Pons (tissue), 1 donor: ENCODE measurements at places on chromosomes 5 and 9.
A peak's percentile ranks its signal among the peaks of the same experiment; 100 is the strongest.

DNA sequence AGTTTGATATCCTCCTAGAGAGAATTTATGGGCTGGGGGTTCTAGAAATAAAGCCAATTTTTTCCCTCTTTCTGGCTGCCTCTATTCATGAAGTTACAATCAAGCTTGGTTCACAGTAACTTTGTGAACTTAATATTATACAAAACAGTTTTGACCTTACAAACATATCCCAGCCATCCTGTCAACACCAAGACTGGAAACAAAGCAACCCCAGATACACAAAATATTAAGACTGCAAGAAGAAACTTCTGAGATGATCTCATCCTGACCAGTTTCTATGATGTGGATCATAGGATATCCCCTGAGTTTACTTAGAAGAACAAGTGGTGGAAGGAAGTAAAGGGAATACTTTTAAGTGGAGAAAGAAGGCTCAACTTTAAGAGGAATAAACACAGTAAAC is 28.3 kb upstream of the CER1 start:
- no peak for DNase-seq

DNA sequence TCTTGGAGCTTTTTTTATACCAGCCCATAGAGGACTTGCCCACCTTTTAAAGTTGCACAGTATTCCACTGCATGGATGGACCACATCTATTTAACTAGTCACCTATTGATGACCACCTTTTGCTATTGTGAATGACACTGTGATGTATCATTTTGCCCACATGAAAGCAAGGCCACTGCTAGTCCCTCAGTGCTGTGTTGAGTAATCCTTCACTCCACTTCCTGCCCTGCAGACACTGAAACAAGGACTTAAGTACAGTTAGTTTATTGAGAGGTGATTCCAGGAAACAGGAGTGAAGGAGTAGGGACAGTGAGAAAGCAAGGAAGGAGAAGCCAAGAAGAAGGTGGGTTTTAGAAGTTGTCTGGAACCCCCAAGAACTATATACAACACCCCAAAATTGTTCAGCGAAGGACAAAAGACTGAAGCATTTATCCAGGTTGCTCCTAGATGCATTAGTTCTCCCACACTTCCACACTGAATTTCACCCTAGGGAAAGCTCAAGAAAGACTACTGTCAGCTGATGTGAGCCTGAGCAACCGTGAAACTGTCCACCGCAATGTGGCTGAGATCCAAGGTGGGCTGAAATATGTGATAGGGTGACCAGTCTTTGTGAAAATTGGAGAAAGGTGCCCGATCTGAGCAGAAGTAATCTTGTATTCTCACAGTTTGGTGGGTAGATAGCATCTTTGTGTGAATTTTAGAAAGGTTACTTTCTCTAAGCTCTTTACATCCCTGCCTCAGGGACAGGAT is 45.2 kb upstream of the ANKRD31 start:
- DNase-seq, result no peak

DNA sequence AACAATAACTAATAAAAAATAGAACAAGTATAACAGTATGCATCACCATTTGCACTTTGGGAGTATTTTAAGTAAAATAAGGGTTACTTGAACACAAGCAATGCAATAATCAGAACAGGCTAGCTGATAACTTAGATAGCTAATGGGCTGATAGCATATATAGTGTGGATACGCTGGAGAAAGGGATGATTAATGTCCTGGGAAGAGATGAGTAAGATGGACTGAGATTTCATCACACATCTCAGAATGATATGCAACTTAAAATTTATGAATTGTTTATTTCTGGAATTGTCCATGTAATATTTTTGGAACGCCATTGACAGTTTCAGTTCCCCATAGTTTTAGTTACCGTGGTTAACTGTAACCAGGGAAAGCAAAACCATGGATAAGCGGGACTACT is 173.6 kb downstream of the ISL1 start:
- no peak for DNase-seq

- peak; percentile 74 for DNase-seq
Observed at GRCh38 chr5:150498501-150498900, 9.4 kb upstream of the NDST1 start.

- DNase-seq, result peak; percentile 25
Observed at GRCh38 chr5:138595180-138595795, 20.1 kb upstream of the HSPA9 start.

GRCh38 chr5:133358271-133358670 is 254.1 kb downstream of the FSTL4 start:
- DNase-seq, result no peak

DNA sequence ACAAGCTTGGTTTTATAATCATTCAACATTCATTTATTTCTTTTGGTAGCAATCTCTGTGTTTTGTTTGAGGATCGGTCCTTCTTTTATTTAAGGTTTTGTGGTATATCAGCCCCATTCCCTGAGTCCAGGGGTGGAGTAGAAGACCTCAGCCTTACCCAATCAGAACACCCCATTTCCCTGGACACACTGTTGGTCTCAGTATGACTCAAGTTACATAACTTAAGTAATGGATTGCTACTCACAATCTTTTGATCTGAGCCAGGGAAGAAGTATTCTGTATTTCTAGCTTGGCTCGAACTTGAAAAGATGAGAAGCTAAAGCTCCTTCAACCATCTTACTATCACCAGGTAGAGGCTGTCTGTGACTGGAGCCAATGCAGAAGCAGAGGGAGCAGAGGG is 175.2 kb upstream of the HAPLN1 start:
- DNase-seq, result no peak

DNA sequence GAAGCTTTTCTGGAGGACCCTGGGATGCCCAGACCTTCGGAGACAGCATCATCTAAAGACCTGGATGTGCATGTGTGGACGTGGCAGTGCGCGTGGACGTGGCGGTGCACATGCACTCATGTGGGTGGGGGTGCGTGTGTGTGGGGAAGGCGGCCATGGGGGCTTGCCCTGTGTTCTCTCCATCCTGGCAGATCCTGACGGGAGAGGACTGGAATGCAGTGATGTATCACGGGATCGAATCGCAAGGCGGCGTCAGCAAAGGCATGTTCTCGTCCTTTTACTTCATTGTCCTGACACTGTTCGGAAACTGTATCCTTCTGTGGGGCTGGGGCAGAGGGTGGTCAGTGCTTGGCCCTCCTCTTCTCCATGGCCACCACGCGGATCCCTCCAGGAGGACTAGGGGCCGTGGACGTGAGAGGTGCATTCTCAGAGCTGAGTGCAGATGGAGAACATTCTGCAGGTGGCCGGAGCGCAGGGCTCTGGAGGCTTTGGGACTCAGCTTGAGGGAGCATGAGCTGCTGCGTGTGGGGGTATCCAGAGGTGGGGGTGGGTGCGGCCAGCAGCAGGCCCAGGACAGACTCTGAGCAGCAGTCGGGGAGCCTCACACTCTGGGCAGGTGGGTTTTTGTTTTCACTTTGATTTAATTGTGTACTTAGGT is 129.1 kb downstream of the CACNA1B start:
- DNase-seq, result no peak

GRCh38 chr5:6365977-6366590 is 12.3 kb downstream of the MED10 start:
- DNase-seq, result no peak

- no peak for DNase-seq
Observed at GRCh38 chr5:160311491-160312133, 752 bp downstream of the CCNJL start.

DNA sequence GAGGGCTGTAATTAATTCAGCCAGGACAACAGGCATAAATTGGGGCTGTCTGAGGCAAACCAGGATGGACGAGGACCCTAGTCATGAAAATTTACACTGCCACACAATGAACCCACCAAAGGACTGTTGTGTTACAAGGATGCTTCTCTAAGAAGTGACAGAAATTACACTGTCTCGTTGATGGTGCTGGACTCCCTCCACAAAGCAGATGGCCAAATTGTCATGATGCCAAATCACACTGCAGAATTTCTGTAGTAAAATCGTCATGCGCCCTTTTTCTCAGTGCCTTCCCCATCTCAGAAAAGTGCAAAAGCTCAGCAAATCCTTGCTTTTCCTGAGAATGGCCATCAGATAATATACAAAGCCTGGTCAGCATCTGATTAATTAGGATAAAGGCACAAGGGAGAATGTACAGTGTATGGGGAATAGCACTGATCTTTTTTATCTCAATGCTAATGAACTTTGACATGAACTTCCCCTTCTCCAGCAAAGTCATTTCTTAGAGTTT is 545.8 kb downstream of the CSNK1G3 start:
- peak; percentile 85 for DNase-seq

DNA sequence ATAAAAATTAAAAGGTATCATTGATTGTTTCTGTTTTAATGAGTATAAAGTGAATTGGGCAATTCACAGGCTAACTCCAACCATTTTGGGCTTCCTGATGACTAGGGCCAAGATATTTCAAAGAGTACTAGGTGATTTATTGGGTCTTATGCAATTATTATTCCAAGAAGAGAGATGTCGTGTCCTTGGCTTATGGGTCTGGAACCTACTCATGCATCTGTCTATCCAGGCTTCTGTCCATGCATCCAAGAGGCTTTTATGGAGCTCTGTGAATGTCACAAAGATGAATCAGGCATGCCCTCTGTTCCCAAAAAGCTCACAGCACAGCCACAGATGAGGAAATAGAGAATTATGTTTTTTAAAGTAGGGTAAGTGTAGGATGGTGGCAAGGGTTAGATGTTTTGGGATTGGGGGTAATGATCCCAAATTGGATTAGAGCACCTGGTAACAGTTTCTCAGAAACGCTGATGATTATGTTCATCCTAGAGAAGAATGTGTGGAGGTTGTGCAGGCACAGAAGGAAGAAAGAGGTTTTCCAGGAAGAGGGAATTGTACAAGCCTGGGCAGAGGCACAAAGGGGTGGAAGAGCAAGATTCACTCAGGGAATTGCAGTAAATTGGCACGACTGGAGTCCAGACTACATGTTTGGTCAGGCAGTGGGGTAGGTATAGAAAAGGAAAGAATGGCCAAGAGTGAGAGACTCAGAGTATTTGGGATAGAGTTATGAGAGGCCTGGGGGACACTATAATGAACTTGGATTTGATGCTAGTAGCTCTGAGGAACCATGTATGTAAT is 83.0 kb upstream of the TNC start:
- no peak for DNase-seq

GRCh38 chr9:19156026-19156474 is 28.8 kb upstream of the PLIN2 start:
- no peak for DNase-seq

GRCh38 chr9:22913026-22913425 is 466.4 kb downstream of the DMRTA1 start:
- no peak for DNase-seq

GRCh38 chr5:171966270-171966669 is 40.2 kb downstream of the FBXW11 start:
- DNase-seq, result no peak

DNA sequence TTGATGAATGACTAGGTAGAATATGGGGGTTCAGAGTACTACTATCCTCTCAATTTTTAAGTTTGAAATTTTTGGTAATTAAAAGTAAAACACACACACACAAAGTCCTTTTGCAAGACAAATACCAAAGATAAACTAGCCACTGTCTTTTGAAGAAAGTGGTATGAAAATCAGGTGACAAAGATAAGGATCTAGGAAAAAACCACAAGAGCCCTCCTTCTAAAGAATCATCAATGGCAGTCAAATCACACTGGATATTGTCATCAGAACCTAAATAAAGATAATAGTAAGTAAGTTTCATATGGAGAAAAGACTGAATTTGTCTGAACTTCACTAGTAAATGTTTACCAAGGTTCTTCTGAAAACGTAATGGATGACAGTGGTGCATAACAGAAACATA is 30.5 kb upstream of the HK3 start:
- no peak for DNase-seq

GRCh38 chr5:513216-514100 is 10.8 kb downstream of the SLC9A3 start:
- DNase-seq, result no peak

GRCh38 chr5:155919725-155920124 is 407.2 kb upstream of the SGCD start:
- no peak for DNase-seq

GRCh38 chr5:178396796-178397720 is 164.5 kb upstream of the PHYKPL start:
- DNase-seq, result no peak

- DNase-seq, result no peak
Observed at GRCh38 chr5:127582773-127583370, 65.4 kb downstream of the PRRC1 start.

- no peak for DNase-seq
Observed at GRCh38 chr5:137236252-137236651, 262.9 kb downstream of the SPOCK1 start.

- DNase-seq, result no peak
Observed at GRCh38 chr9:108078811-108079210, 589.2 kb upstream of the KLF4 start.

DNA sequence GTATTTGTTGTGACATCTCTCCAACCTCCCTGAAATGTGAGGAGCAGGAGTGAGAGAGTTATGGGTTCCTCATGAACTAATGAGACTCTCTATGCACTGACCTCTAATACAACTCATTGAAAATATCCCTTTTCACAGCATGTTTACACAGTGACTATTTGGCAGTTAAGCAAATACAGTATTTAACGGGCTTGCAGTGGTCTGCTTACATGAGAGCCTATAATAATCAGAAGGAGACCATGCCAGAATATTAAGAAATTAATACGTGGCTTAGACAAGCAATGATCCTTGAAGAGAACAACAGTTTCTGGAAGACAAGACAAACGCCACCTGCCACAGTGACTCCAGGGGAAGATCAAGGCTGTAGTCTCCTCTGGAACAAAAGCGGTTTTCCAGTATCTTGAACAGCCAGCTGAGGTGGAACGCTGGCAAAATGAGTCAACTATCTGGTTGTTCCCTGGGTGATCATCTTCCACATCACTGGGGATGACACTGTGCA is 424.5 kb downstream of the DMAC1 start:
- DNase-seq, result no peak

DNA sequence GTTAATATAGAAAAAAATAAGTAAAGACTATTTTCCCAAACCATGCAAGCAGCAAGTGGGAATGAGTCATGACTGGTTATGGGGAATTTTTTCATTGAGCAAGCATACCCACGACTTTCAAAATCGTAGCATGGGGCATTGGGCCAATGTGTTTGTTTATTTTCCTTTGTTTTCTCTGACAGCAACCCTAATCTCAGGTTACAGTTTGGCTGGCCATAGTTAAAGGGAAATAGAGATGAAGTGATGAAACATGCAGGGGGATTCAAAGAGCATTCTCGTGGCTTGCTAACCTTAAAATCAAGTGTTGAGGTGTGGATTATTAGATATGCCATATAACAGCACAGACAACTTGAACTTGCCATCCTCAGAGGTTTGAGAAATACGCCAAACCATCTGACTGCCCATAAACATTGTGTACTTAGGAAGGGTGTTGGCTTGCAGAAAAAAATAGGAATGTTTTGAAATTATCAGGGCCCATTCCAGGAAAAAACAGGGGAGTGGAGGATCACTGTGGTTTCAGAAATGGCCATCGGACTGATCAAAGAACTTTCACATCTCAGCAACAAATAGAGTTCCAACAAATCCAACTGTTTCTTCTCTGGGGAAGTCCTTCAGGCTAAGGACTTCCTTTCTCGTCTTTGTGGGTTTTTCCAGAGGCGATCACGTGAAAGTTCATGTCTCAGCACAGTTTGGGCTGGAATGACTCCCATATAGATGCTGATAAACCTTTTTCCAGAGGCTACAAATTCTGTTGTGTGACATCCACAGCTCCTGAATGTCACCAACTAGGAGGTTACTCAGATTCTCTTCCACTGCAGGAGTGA is 259.1 kb downstream of the SYK start:
- peak; percentile 22 for DNase-seq

- no peak for DNase-seq
Observed at GRCh38 chr9:117715411-117715989, 11.3 kb downstream of the TLR4 start.
